ENCODE measurements at places on chromosomes 1 and 21. TPM values are rescaled to one million over a fixed set of nuclear protein-coding genes. Genes with fewer than 3 reads are reported as not detected.

- no peak for DNase-seq
Observed at GRCh38 chr1:233102341-233102740, 151.9 kb downstream of the NTPCR start.

DNA sequence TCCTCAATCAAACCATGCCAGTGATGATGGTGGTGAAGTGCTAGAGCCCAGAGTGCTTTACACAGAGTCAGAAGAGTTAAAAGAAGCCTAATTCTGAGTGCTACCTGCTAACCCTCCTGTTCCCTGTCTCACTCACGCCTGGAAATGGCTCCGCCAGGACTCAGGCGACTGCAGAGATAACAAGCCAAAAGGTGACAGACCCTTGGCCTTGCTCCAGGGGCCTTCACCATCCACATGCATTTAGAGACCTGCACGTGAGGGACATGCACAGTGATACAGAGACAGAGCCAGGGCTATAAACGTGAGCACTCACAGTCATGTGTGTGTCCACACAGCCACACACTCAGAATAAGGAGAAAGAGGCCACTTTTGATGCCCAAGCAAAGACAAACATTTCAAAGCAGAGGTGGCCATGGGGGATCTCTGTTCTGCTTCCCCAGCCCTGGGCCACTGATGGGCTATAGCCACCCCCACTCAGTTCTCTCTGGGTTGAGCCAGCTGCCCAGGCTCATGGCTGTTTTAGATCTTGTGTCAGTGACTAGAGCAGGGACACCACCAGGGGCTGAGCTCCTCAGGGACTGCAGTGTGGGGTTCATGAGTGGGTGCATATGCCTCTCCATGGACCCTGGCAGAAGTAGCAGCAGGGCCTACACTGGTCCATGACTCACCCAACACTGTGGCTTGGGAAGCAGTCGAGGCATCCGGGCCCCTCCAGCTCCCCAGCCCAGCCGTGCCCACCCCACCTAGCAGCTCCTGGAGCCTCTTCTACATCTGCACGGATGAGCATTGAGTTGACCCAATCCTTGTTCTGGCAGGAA lies 117.2 kb downstream of the EPHB2 start:
- DNase-seq, result no peak

The ATAD3C gene
- 0.36 TPM for total RNA-seq

DNA sequence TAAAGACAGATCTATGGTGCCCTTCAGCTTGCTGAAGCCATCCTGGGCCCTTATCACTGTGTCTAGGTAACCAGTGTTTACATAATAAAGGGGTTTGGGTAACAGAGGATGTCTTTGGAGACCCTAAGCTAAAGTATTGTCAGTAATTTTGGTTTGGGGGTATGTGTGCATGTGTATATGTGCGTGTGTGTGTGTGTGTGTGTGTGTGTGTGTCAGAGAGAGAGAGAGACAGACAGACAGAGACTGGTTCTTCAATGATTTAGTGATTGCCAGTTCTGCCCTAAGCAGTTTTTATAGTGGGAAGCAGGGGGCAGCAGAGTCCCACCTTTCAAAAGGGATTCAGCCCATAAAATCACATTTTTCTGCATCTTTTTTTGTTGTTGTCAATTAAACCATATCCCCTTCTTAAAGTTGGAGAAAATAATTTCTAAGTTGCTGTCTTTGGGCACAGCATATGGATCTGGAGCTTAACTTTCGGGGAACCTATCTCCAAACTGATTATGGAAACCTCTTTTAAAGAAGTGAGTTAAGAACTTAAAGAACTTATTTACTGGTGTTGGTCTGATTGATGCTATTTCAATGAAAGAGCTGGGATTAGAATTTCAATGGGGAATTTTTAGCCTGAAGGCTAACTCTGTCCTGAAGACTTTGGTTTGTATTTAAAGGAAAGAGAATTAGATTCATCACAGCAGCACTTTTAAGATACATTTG lies 51.1 kb downstream of the ZNF326 start:
- DNase-seq, result no peak

DNA sequence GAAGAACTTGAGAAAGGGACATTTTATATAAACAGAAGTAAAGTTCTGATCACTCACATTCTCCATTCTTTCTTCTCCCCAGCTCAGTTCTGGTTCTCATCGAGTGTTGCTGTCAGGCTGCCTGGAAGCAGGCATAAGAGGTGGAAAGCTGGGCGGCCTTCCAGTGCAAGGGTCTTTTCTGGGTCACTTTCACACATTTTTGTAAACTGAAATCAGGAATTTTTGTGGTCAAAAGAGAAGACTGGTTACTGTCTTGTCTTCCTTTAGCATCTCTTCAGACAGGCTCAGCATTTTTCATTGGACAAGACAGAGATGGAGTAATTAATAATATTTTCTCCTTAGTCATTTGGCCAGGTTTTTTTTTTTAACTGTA lies 93.7 kb downstream of the CTH start:
- DNase-seq, result no peak

GRCh38 chr1:243266231-243266630 lies 10.4 kb downstream of the SDCCAG8 start:
- DNase-seq, result no peak

DNA sequence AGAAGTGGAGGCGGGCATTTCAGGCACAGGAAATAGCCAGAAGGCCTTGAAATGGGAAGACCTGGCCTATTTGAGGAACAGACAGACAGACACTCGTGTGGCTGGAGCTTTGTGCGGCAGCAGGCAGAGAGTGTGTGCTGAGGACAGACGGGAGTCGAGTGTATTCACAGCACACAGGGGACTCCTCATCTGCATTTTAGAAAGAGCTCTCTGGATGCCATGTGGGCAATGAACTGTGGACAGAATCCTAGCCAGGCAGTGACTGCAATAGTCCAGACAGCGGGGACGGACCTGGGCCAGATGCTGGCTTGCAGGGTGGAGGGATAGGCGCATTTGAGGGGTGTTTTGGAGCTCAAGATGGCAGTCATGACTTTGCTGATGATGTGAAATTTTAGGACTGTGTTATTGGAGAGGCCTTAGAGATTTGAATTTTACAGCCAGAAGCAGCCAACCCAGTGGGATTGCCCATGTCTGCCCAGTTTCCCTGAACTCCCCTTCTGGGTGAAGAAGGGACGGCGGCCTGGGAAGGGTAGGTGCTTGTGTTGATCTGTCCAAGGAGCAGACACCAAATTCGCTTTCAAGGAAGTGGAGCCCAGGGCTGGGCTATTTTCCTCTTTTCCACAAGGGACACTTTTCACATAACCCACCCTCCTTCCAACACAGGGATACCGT lies 43.7 kb downstream of the CHAF1B start:
- no peak for DNase-seq

The TMEM222 gene
- total RNA-seq, result 41.8 TPM

The PTPN7 gene
- not detected for total RNA-seq

DNA sequence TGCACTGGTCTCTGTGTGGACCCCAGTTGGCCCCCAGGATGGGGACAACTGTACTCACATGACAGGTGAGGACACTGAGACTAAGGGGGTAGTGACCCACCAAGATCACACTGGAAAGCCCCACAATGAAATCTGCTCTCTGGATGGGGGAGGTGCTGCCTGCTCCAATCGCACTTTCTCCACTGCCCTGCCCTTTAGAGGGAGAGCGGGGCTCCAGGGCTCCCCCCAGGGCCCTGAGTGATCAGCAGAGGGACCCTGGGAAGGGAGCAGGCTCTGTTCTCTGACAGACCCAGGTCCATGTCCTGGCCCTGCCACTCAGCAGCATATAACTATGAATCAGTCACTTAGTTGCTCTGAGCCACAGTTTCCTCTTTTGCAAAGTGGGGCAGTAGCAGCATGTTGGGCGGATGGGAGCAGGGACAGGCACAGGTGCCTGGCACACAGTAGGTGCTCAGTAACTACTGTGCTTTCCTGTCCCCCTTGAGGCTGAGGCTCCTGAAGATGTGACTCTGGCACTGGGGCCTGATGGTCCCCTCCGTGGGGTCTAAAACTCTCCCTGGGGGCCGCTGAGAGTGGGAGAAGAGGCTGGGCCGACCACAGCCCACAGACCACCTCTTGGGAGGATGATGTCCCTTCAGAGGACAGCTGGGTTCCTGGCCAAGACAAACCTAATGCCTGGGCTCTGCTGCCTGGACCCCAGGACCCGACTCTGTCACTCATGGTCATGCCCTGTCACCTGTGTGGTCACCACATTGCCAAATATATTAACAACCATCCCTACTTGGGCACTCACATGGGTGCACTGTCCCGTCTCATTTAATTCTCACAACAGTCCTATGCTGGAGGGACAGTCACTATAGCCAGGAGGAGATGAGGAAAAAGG lies 222.7 kb downstream of the PTPRU start:
- no peak for DNase-seq

The ELF3 gene
- 265 TPM for total RNA-seq

The SLAMF8 gene
- total RNA-seq, result not detected

The CNN3 gene
- total RNA-seq, result 196 TPM

- DNase-seq, result no peak
Observed at GRCh38 chr1:32991386-32991785, 26.8 kb upstream of the RNF19B start.

- DNase-seq, result no peak
Observed at GRCh38 chr1:177793900-177794299, 176.0 kb downstream of the SEC16B start.

- DNase-seq, result no peak
Observed at GRCh38 chr1:106651028-106651762, 405.3 kb upstream of the PRMT6 start.

The FMO3 gene
- total RNA-seq, result not detected

GRCh38 chr21:21412096-21412495 lies 413.9 kb downstream of the NCAM2 start:
- no peak for DNase-seq

The TSSK3 gene
- total RNA-seq, result 0.58 TPM

The TMPRSS15 gene
- total RNA-seq, result not detected

DNA sequence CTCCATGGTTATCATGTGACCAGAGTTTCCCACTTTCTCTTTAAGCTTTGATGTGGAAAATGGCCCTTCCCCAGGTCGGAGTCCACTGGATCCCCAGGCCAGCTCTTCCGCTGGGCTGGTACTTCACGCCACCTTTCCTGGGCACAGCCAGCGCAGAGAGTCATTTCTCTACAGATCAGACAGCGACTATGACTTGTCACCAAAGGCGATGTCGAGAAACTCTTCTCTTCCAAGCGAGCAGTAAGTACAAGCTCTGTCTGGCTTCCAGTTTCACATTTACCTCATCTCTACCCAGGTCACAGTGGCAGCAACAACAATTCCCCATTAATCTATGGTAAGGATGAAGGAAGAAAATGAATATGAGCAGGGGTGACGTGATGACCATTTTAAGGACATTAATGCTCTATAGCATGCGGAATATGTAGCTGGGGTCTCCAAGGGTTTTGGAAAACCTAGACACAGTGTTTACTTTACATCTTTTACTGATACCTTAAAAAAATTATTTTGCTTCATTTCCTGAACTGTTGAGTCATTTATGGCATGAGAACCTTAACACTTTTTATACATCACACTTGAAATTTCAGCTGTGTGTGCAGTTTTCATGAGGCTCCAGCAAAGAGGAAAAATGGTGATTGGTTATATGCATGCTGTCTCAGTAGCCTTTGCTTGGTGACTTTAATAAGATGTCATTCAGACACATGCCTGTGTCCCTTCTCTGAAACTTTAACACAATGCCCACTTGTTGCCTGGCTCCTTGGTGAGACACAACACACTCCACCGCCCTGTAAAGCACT lies 286.3 kb upstream of the SGIP1 start:
- DNase-seq, result no peak

GRCh38 chr1:77757603-77758002 lies 2.0 kb downstream of the USP33 start:
- peak; percentile 48 for DNase-seq

DNA sequence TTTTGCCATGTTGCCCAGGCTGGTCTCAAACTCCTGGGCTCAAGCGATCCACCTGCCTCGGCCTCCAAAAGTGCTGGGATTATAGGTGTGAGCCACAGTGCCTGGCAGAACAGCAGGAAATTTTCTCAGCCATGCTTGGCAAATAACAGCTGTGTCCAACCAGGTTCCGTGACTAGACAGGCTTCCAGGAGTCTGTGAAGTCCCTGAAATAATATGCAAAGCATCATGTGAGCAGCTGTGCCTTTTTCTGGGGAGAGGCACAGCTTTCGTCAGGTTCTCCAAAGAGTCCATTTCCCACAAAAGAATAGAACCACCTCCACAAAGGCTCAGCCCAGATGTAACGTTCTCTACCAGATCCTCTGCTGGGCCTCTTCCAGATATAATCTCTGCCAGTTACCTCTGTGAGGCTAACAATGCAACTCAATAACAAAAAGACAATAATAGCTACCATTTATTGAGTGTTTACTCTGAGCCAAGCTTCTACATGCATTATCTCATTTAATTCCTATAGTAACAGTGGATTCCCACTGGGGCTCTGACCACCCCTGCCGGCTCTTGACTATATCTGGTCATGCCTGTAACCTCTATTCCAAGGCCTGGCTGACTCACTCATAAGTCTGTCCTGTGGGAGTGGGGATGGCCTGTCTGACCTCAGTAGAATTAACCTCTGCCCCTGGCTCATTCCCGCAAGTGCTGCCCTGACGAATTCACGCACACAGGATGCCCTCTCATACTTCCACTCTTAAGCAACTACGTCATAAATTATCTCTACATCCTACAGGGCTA lies 4.0 kb upstream of the NKAIN1 start:
- DNase-seq, result no peak

The GPR153 gene
- total RNA-seq, result 6.4 TPM

DNA sequence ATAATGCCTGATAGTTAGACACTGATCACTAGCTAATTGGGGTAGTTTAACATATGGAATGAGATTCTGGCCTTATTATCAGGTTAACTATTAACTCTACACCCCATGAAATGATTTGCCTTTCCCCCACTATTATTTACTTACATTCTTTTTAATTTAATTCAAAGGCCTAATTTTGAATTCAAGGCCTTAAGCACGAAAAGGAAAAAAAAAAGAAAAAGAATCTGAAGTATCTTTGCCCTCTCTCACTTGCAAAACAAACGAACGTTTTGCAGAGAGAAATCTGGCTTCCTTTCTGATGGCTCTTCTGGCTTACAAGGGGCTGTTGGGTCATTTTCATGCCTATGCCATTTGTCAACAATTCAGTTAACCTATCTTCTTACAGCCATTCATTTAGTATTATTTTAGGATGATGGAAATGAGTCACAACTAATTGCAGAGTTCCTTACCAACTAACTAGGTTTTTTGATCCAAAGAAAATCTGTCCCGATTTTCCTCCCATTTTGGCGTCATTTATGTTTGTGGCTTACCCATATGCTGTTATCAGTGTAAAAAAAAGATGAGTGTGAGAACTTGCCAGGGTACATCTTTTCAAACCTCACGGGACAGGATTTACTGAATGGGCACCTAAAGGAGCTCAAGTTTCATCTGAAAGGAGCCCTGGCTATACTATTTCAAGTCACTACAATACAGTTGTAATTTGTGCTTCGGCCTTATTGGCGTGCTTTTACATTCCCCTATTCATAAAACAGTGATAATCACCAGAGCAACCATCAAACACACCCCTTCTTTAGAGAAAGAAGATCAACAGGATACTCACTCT lies 1.9 kb upstream of the ERRFI1 start:
- DNase-seq, result no peak

Data from epithelial cell of proximal tubule (primary cell).